MG63 (cell line): ENCODE measurements at places on chromosomes 11 and 22.

DNA sequence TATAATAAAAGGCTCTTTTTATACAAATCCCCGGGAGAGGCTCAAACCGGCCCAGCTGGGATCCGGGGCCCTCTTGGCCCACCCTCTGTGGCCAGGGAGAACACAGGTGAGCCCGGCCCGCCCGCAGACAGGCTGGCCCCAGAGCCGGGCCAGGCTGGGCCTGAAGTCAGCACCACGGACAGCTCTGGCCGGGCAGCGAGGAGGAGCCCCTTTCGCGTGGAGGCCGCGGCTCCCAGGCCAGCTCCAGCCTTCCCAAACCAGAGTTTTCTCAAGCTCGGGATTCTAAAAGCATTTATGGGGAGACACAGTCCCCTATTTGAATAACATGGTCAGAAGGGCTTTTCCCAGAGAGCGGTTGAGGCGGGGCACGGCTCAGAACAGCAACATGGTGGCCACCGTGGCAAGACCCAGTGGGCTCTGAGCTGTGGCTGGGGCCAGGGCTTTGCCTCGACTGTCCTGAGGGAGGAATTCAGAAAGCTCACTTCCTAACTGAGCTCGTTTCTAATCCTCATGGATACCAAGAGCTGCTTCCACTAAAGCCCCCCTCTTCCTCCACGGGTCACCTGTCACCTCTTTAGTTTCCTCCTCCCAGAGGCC, 115.4 kb downstream of the BRD1 start:
- peak; percentile 17 for DNase-seq

GRCh38 chr11:125515102-125515439, 19.0 kb upstream of the FEZ1 start:
- no peak for DNase-seq

- DNase-seq, result no peak
These were observed 11.3 kb upstream of the CCDC86 start for GRCh38 chr11:60830478-60831142.

DNA sequence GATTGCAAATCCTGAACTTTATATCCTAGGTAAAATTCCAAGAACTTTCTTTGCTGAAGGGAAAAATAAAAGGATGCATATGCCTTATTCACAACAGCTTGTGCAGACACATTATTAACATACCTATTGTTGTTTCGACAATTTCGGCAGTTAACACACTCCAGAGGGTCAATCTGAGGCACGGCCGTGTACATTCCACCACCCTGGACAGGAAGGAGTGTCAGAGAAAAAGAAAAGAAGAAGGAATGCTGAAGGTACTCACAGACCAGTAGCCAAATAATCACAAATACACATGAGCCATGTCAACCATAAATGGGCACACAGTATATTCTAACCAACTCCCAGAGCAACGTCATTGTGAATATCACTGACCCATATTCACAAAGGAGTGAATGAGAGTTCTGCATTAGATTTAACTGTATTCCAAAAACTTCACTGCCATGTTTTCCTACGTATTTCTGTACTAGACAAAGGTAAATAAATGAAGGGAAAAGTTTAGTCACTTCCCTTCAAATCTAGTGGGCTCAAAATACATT, 32.4 kb downstream of the VSIG10L2 start:
- DNase-seq, result no peak

- DNase-seq, result peak; percentile 57
These were observed 143.5 kb downstream of the NXPE2 start for GRCh38 chr11:114821621-114822412.

DNA sequence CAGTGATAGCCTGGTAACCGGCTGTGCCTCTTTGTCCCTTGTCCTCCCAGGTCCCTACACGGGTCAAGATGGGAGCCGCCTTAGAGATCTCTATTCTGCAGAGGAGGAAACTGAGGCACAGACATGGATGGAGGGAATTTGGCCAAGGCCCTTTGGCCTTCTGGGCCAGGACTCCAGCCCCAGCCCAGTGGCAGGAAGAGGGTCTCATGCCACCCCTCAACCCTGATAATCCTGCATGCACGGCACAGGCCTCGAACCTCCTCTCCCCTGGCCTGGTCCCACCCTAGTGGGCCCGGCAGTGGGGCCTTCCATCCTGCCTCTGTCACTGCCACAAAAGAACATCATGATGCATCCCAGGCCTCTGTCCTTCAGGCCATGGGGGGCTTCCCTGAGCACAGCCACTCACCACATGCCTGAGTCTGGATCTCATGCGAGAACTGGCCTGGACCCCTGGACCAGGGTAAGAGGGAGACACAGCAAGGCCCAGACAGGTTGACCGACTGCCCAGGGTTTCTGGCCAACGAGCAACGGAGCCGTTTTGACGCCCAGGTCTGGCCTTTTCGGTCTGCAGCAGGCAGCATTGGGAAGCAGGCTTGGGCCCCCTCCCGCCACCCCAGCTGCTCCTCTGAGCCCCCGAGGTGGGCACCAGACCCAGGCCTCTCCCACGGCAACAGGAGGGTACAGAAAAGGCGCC, 6.5 kb downstream of the LINC01488 start:
- DNase-seq, result no peak

DNA sequence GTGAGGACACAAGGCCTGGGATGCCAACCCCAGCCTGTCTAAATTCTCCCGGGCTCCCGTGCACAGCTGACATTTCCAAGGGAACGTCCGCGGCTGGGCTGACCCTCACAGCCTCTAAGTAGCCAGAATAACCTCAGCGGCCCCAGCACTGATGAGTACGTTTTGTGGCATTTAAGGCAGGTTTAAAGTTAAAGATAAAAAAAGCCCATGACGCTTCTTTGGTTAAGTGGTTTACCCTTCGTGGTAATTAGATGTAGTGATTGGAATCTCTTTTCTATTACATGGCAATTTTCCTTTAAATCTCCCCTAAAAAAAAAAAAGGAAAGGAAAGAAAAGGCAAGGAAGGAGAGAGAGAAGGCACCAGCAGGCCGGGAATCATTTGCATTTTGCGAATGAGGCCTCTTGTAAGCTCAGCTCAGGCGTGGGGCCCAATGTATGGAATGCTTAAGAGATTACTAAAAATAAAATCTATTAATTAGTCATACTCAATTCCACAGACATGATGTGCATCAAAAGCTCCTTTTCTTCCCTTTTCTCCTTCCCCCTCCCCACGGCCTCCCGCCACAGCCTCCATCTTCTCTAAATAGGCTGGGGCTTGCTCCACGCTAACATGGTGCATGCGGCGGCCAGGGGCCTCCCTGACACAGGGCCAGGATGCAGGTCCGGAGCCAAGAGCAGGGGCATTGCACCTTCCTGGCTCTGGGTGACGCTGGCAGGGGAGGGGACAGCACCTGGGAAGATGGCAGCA, 44.1 kb downstream of the MACROD1 start:
- peak; percentile 62 for DNase-seq

DNA sequence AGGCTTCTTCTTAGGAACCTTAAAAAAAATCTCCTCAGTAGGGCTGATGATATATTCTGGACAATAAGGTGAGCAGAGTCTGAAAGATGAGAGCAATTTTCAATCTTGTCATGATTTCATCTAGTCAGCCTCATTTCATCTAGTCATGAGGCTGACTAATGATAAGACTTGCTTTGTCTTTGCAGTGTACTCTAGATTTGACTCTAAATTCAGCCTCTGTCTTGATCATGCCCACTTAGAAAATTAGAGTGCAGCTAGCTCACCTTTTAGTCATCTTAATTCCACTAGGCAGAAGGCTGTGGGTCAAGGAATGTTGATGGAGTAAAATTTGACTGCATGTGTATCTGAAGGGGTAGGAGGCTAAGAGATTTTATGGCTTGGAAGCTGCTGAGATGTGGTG, 5.5 kb downstream of the EHF start:
- no peak for DNase-seq

DNA sequence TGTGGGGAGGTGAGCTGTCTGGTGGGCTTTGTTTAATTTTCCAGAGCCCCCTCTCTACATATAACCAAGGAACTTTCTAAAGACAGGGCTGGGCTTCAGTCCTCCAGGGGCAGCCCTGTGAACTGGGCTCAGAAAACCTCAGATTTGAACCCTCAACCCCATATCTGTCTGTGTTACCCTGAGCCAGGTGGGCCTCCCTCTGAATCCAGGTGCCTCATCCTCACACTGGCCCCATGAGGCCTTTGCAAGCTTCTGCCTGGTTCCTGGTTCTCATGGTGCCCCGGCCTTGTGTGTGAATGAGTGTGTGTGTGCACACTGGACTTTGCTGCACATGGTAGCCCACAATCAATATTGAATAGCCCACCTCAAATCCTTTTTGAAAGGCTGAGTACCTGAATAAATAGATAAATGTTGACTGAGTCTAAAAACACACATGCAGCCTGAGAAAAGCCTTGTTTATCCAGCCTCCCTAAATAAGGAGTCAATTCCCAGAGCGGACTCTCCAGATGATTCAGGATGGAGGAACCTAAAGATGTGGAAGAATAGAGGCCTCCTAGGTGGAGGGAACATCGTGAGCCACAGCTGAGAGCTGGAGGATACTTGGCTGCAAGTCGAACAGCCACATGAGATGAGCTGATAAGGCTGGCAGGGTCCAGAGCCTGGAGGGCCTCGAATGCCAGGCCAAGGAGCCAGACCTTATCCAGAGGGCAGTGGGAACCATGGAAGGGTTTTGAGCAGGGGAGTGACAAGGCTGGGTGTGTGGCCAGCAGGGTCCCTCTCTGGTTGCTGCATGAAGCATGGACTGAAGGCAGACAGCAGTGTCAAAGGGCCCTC, 28.1 kb upstream of the P2RY2 start:
- DNase-seq, result no peak

- DNase-seq, result no peak
These were observed 28.6 kb downstream of the GNAZ start for GRCh38 chr22:23098718-23099530.

- no peak for DNase-seq
These were observed 13.1 kb upstream of the EXPH5 start for GRCh38 chr11:108606495-108607160.

DNA sequence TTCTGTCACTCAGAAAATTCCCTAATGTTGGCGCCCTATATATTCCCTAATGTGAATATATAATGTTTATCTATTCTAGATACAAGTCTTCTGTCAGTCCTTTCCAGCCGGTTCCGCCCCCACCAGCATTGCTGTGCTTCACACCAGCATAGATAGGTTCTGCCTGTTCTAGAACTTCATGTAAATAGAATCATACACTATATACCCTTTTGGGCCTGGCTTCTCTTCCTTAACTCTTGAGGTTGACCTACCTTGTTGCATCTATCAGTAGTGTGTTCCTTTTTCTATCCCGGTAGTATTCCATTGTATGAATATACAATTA, 34.6 kb downstream of the OTOG start:
- no peak for DNase-seq

DNA sequence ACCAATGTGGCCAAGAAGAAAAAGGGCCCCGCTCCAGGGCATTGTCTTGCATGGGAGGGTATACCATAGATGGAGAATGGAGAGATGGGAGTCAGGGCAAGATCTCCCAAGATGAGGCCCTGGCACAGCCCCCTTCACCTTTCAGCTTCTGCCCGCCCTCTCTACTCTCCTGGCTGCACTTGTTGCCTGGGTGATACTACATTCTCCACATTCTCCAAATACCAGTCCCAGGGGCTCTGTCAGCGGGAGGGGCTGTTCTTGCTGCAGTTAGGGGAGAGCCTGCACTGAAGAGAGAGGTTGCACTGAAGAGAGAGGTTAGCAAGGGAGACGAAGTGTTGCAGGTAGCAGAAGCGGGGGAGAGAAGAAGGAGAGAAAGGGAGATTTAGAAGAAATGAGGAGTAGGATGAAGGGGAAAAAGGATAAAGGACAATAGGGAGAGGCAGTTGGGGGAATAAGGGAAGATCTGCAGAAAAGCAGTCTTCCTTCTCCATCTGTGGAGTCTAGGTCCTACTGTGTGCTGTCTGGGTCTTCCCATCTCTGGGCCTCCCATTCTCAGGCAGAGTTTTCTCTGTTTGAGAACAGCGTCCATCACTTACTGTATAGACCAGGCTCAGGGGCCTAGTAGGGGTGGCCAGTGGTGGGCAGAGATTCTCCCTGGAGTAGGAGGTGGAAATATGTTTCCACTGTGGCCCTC, 8.0 kb downstream of the PHLDB1 start:
- DNase-seq, result no peak

DNA sequence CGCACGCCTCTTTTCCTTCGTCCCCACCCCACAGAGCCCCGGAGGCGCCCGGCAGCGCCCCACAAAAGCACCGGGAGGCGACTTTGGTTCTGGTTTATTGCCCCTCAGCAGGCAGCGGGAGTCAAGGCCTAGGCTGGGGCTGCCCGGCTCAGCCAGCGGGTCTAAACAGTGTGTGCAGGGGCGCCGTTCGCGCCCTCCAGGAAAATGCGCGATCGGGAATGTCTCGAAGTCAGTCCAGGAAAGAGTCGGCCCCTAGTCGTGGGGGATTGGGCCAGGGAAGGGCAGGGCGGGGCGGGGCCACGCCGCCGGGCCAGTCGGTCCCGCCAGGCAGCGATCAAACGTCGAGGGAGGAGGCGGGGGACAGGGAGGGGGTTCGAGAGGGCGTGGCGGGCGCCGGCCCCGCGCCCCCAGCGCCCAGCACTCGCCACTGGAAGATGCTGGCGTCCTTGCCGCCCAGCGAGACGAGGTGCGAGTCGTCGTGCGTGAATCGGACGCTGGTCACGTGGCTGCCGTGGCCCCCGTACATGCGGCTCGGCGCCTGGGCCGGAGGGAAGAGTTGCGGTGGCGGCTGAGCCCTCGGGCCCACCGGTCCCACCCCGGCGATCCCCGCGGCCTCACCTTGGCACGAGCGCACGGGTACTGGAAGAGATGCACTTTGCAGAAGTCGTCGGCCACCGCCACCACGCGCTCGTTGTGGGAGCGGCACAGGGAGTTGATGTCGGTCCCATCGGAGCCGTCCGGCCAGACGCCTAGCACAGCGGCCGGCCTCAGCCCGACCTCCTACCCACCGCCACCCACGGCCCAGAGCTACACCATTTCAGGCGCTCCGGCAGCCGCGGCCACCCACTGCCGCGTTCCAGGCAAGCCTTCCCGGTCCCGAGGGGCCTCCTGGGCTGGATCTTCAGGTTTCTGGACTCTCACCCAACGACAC, 741 bp upstream of the MTA2 start:
- no peak for DNase-seq

DNA sequence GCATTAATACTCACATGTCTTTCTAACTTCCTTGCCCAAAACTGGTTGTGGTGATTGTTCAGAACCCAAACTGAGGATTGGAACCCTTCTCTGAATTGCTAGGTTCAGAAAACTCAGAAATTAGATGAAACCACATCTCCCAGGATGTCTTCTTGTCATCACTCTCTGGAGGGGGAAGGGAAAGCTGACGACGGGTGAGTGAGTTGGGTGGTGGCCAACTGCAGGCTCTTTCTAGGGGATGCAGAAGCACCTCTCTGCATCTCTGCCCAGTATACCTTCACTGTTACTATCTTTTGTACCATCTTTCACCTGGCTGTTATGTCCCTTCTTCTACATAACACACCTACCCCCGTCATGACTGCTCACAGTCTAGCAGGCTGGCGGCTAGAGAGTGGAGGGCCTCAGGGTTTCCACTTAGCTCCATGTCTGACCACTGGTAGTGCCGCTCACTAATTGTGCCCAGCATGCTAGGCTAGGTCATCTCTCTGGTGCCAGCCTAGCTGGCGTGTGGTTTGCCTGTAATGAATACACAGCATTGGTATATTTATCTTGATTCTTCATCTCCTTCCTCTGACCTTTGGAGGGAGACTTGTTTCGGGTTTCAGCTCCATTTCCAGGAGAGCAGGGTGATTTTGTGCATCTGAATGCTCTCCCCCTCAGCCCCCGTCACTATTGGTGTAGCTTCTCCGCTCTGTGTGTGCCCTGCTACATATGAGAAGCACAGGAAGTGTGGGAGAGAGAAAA, 7.3 kb downstream of the GRAMD1B start:
- no peak for DNase-seq

GRCh38 chr22:46969491-46969890, 207.0 kb downstream of the TBC1D22A start:
- no peak for DNase-seq

GRCh38 chr11:86255896-86256295, 11.3 kb downstream of the EED start:
- no peak for DNase-seq
